ENCODE measurements at places on chromosomes 2 and 18.

- DNase-seq = no peak
Measured at GRCh38 chr2:56195563-56195962, 11.8 kb downstream of the CCDC85A start.

DNA sequence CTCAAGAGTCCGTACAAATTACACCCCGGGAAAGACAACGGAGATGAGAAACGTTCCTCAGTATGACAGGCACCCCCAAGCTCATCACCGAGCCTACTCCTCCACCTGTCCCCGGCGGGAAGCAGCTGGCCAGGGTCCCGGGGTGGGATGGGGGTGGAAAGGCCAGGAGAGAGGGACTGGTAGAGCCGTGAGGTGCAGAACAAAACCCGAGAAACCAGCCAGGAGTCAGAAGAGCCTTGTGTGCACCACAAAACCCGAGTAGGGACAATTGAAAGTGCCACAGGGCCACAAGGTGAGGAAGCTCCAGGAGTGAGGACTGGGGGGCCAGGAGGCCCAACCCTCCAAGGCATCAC lies 75.5 kb upstream of the SALL3 start:
- DNase-seq = no peak

DNA sequence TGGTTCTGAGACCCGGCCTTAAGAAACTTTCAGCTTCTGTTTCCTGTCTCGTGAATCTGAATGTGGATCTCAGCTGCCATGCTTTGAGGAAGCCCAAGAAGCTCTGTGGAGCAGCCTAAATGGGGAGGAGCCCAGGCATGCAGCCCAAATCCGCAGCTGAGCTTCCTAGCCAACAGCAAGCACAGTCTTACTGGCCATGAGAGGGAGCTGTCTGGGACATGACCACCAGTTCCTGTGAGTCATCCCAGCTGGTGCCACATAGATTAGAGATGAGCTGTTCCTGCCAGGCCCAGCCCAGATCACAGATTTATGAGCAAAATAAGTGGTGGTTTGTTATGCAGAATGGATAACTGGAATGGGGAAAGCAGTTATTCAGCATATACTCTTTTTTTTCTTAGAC lies 224.4 kb upstream of the APCDD1 start:
- peak; percentile 4 for DNase-seq

DNA sequence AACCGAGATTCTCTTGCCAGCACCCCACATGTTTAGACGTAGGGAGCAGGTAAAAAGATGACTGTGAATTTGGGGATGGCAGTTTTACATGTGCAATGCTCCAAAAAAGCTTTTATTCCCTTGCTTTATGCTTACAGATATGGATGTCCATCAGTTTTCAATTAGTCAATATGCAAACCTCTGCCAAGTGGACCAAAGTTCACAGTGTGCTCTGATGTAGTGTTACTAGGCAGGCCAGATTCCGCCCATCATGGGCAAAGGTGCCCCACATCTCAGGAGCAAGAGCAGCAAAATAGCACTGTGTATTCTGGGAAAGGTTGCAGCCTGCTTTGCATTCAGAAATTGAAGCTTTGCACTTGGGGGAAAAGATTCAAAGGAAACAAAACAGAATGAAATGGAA lies 329.7 kb upstream of the ZEB2 start:
- no peak for DNase-seq

- DNase-seq = no peak
Measured at GRCh38 chr18:75639472-75639831, 211.9 kb upstream of the SMIM21 start.

- no peak for DNase-seq
Measured at GRCh38 chr18:74005320-74006109, 142.1 kb downstream of the FBXO15 start.

- DNase-seq = no peak
Measured at GRCh38 chr2:42839809-42840501, 47.6 kb upstream of the HAAO start.

DNA sequence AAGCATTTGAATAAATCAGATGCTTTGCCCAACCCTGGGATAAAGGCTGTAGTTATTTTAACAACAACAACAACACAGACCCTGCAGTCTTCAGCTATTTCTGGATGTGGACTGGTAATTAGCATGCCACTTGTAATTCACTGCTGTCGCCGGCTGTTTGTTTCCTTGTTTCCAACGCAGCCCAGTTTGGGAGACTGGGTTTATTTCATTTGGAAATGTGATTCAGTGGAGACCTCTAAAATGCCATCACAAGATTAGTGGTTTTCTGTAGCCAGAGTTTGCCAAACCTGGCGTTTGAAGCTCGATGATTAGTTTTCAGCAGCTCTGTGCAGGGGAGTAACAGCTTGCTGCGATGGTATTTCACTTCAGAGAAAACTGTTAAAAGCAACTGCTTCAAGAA lies 83.5 kb downstream of the LDLRAD4 start:
- no peak for DNase-seq

DNA sequence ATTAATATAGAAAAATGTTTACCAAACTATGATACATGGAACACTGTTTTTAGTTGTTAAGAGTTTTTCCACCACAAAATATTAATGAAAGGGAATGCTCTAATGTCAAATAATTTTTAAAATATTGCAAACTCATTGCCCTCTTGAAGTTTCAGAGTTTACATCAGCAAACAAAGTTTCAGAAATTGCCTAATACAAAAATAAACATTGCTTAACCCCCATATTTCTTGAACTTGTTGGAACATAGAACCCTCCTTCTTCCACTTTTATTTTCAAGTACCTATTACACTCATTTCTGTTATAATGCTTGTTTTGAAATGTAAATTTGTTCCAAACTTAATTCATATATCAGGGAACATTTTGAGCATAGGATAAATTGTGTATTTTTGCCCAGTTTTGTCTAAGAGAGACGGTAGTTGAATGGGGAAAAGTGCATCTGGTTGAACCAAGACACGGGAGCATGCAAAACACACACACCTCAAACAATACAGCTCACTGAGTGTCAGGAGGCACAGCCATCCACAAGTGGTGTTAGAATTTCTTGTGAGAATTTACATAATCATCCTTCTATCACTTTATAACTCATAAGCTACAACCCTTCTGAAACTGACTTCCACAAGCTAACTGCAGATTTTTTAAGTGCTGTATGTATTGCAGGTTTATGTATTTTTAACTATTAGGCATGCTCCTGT lies 5.3 kb upstream of the MC4R start:
- DNase-seq = no peak

- no peak for DNase-seq
Measured at GRCh38 chr2:102486941-102487702, 14.1 kb downstream of the SLC9A4 start.

DNA sequence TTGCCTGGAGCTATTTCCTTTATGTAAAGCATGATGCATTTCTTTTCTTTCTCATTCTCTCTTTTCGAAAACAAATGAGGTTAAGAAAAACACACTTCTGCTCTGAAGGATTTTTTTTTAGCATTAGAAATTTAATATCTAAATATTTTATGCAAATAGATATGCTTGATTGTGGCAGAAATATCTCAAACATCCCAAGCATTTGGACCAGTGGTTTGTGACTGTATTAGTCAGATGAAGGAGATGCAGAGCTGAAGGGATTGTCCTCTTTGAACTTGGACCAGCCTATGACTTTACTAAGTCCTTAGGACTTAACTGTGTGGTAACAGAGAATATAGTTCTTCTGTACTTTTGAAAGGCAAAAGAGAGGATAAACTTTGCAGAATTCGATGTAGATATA lies 335.9 kb upstream of the NT5C1B start:
- no peak for DNase-seq

- DNase-seq = no peak
Measured at GRCh38 chr2:227029426-227030105, 134.4 kb downstream of the COL4A4 start.
